CMK (cell line): ENCODE measurements at places on chromosomes 4 and X.
A peak's percentile ranks its signal among the peaks of the same experiment; 100 is the strongest.

DNA sequence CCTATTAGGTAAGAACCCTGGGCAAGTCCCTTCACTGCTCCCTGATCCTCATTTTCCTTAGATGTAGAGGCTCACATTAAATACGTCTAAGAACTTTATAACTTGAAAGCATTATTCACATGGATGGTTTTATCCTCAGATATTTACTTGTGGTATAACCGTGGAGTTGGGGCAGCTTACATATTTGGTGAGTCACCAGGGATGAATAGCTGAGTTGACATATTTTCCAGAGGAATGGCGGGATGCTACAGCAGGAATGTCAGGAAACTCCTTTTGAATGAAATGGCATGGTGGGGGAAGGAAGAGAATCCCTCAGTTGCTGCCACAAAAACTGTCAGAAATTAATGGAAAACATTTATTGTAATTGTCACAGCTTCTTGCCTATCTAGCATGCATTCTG lies 165.3 kb upstream of the RPS6KA3 start:
- DNase-seq, result no peak

DNA sequence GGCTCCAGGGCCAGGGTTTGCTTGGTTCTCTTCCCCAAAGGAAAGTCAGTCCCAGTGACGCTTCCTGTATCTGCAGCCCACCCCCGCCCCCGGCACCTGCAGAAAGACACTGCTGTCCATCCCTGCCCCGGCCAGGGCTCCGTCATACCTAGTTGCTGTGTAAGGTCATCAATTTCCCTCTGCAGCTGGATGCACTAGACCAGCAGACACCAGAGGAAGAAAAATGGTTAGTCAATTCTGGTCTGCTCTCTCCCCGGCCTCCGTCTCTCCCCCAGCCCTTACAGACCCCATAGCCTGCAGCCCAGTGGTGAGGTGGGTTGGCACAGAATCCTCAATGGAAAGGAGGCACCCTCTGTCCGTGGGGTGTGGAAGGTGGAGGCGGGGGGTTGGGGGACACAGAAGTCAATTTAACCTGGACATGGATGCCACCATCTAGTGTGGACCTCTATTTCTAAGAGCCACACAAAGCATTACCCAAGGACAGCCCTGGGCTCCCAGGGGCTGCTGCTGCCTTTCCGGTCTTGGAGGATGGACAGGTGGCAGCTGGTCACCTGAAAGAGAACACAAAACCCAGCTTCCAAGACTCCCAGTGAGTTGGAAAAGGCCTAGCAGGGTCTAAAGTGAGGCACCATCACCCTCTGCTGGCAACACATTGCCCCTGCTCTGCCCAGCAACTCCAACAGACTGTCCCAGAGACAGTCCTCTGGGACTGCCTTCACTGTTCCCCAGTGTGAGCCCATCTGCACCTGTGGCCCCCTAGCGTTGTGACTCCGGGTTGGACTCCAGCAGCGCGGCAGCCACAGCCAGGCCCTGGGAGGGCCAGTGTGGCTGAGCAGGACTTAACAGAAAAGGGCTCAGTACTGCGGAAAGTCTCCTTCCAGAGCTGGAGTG lies 40.2 kb upstream of the NHSL2 start:
- peak; percentile 3 for DNase-seq

DNA sequence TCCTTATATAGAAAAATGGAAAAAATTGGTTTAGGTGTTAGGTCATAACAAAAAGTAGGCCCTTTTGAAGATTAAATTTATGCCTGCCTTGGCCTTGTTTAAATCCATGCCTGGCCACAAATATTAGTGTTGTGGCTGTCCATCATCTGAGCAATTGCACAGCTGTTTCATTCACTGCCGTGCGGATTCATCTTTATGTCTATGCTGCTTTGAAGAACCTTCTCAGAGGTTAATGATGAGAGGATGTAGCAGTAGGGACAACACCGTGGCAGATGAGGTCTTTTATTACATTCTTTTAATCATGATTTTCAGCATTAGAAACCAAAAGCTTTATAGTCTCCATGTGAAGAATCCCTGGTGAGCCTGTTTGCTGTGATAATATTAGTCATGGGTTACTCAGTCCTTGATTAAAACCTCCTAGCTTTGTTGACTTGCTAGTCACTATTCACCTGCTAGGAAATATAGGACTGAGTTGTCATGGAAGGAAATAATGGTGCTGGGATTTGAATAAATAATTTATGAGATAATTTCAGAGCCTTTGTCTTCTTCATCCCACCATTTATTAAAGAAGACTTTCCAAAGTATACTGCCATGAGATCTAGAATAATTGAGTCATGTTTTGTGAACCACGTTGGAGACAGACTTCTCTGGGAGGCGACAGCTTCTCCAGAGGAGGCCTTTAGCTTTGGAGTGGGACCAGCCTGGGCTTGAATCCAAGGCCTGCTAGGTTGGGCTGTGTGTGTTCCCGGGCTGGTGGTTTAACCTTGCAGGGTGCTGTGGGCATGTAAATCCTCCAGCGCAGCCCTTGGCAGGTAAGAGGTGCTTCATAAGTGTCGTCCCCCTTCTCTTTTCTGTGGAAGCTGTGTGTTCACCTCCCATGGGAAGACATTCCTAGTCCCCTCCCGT lies 53.5 kb downstream of the PTTG2 start:
- DNase-seq, result no peak

GRCh38 chrX:72430405-72430968 lies 124.8 kb upstream of the CITED1 start:
- no peak for DNase-seq

DNA sequence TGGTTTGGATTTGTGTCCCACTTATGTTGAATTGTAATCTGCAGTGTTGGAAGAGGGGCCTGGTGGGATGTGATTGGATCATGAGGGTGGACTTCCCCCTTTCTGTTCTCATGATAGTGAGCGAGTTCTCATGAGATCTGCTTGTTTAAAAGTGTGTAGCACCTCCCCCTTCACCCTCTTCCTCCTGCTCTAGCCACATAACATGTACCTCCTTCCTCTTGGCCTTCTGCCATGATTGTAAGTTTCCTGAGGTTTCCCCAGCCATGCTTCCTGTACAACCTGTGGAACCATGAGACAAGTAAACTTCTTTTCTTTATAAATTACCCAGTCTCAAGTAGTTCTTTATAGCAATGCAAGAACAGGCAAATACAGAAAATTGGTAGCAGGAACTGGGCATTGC lies 138.7 kb downstream of the INPP4B start:
- peak; percentile 93 for DNase-seq

GRCh38 chrX:30504309-30504708 lies 73.3 kb downstream of the TASL start:
- no peak for DNase-seq

GRCh38 chrX:39170464-39170863 lies 369.2 kb downstream of the MID1IP1 start:
- DNase-seq, result no peak

- no peak for DNase-seq
Observed at GRCh38 chrX:21723084-21723483, 34.8 kb downstream of the SMPX start.

DNA sequence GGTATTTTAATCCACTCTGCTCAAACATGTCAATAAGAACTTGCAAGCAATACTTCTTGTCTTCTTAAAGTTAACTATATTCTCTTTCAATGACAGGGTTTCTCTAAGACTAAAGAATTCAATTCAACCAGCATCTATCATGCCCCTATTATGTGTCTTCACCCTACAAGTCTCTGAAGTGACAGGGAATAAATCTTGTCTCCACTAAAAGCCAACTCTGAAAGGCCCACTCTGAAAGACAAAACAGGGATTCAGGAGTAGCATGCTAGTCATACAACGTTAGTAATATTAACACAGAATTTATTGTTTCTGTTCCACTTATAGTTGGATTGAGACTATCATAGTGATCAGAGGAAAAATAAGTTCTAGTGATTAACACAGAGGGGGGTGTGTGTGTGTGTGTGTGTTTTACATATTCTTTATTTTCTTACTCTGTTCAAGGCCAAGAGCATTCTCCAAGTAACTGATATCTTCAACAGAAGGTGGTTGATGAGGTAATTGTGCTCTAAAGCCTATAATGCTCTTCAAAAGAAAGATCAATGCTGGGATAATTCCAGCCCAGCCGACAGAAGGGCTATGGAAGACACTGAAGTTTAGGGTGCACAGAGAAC lies 122.4 kb upstream of the DCLK2 start:
- DNase-seq, result no peak

DNA sequence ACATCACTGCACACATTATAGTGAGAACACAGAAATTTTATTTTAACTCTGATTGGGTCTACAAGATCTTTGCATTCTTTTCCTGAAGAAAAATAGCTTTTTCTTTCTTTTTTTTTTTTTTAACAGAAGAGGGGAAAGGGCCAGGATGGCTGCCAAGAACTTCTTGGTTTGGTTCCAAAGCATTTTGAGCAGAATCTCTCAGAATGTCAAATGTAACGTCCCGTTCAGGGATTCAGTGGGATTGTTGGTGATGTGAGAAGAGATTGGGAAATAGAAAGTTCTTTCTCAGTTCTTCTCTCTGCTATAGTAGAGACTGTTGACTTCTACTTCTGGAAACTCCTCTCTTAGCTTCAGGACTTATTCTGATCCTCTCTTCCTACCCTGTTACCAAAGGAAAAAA lies 70.9 kb upstream of the CBR4 start:
- no peak for DNase-seq

- no peak for DNase-seq
Observed at GRCh38 chr4:189656641-189657040, 284.0 kb upstream of the FRG1 start.

- DNase-seq, result no peak
Observed at GRCh38 chr4:185464887-185465286, 6.6 kb downstream of the CCDC110 start.

DNA sequence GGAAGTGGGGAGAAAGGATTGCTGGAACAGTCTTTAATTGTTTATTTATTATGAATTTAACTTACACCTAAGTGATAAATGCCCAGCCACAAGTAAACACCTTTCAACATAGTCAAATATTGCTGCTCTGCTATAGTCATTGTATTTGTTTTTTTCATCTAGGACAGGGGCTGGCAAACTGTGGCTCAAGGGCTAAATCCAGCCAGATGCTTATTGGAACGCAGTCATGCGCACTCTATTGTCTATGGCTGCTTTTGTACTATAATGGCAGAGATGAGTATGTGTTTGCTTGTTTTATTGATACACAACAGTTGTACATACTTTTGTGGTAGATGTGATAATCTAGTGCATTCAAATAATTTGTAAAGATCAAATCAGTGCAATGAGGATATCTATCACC lies 95.3 kb downstream of the ZAR1 start:
- no peak for DNase-seq

DNA sequence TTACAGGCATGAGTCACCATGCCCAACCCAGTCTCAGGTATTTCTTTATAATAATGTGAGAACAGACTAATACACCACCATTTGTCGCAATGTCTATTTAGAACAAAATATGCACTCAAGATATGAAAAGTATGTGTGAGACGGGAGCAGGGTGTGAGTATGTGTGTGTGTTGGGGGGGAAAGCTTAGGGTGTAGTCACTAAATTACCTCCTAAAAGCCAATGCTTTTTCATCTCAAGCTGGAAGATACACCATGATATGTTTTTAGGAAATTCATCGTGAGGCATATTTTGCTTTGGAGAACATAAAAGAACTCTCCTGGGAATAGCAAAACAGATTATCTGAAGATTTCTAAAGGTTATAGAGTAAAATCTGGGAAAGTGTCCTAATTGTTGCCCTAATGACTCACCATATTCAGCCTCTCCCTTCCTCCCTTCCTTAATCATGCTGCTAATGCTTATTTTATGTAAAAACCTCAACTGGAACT lies 262.7 kb downstream of the PDHA2 start:
- DNase-seq, result no peak

- DNase-seq, result no peak
Observed at GRCh38 chrX:45172890-45173289, 27.8 kb downstream of the DIPK2B start.

- no peak for DNase-seq
Observed at GRCh38 chrX:40142417-40142816, 44.7 kb upstream of the BCOR start.

DNA sequence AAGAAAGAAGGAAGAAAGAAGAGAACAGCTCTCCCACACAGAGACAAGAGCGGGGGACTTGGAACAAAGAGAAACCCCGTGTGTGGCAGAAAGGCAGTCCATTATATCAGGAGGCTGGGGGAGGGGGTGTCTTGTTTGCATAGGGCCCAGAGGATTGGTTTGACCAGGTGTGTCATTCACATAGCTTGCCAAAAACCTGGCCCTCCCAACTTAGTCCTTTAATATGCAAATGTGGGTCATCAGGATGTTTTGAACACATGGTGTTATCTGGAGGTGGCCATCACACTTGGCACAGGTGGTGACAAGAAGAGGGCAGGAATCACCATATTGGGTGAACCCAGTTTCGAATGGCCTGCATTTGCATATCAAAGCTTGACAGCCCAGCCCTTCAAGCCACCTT lies 111.7 kb downstream of the LINC00632 start:
- no peak for DNase-seq

DNA sequence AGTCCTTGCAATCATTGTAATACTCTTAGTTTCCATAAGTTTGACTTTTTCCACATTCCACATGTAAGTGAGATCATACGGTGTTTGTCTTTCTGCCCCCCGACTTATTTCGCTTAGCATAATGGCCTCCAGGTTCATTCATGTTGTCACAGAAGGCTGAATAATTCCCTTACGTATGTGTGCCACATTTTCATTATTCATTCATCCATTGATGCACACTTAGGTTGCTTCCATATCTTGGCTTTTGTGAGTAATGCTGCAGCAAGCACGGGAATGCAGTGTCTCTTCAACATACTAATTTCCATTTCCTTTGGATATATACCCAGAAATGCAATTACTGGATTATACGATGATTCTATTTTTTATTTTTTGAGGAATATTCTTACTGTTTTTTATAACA lies 22.0 kb upstream of the VEGFC start:
- DNase-seq, result no peak

- DNase-seq, result no peak
Observed at GRCh38 chrX:110317061-110317819, 645 bp downstream of the AMMECR1 start.

GRCh38 chr4:85703096-85703495 lies 228.1 kb downstream of the ARHGAP24 start:
- DNase-seq, result no peak

- peak; percentile 24 for DNase-seq
Observed at GRCh38 chr4:87679449-87680169, 29.5 kb downstream of the DMP1 start.

- DNase-seq, result no peak
Observed at GRCh38 chr4:56321251-56321650, 66.0 kb downstream of the AASDH start.

GRCh38 chrX:2552621-2553201 lies 51.9 kb upstream of the DHRSX start:
- DNase-seq, result no peak

- DNase-seq, result no peak
Observed at GRCh38 chr4:2416564-2417225, 1.8 kb downstream of the ZFYVE28 start.

GRCh38 chr4:121913667-121914066 lies 38.2 kb downstream of the TRPC3 start:
- no peak for DNase-seq

GRCh38 chr4:1172971-1173757 lies 781 bp upstream of the SPON2 start:
- no peak for DNase-seq

GRCh38 chr4:48899950-48900349 lies 6.6 kb downstream of the OCIAD2 start:
- no peak for DNase-seq

GRCh38 chrX:68930542-68931317 lies 101.9 kb downstream of the EFNB1 start:
- DNase-seq, result no peak
